ENCODE measurements at places on chromosomes 5 and 9.

DNA sequence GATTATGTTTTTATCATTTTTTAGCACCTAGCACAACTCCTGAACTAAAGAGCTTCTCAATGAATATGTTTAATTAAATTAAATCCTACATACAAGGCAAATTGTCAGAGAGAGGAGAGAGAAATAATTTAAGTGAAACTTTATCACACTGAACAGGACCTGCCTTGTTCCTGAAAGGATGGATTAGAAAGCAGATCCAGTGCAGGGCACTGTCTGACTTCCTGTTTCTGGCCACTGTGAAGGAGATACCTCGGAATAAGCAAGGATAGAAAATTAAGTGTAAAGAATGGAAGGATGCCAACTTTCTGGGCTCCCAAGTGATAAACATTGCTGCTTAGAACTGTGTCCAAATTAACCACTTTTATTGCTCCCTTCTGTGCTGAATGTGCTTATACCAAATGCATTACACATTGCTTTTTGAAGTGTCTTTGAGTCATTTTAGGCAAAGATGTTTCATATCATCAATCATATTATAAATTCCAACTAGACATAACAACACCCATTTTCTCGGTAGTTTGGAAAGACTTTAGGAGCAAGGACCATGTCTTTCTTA is 89.1 kb upstream of the SPDL1 start:
- DNase-seq = no peak

- no peak for DNase-seq
These were observed 1972.1 kb downstream of the MAT2B start for GRCh38 chr5:165477546-165477945.

GRCh38 chr9:113910036-113910639 is 34.0 kb downstream of the ZNF618 start:
- no peak for DNase-seq

DNA sequence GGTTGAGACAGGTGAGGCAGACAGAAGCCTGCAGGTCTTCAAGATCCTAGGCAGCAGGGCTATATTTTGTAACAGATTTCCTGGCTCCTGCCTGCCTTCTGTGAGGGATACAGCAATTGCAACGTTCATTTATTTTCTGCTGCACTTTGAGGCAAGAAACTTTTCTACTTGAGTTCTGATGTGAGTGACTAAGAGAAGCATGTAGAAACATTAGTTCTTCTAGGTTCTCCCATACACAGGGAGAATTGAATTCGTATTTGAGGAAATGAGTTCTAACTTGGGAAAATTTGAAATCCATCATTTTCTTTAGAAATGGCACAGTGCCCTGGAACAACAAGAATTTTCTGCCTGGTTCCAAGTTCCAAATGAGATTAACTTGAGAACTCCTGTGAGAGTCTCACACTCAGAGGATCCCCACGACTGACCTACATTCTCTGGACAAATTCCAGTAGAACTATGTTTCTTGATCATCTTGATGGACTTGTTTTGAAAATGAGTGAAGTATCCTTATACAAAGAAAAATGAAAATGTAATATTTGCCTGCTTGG is 15.0 kb downstream of the MAMDC2 start:
- DNase-seq = no peak

GRCh38 chr5:141705469-141705868 is 23.4 kb upstream of the ARAP3 start:
- DNase-seq = no peak

All from coronary artery (tissue), 2 donors.